A549 treated with CpdA at 1 μM for 4 hours (cell line): ENCODE measurements at places on chromosomes 16 and 17. TPM values are rescaled to one million over a fixed set of nuclear protein-coding genes. Genes with fewer than 3 reads are reported as not detected.

TVP23A gene
- 0.05 to 0.34 TPM (median 0.14 TPM) in 5 replicates for total RNA-seq

KLHL10 gene
- 0.03 TPM in 1 of 5 replicates, not detected in the others for total RNA-seq

SLC2A4 gene
- 0.13 to 0.29 TPM (median 0.24 TPM) in 5 replicates for total RNA-seq

AOC3 gene
- total RNA-seq, result 0.97 to 2.1 TPM (median 1.0 TPM) in 5 replicates
